ENCODE measurements at places on chromosomes 16 and 17.

- DNase-seq, result no peak
These were observed 55.2 kb downstream of the GAN start for GRCh38 chr16:81369888-81370504.

- no peak for DNase-seq
These were observed 50.7 kb upstream of the TAC4 start for GRCh38 chr17:49898366-49899190.

- DNase-seq, result no peak
These were observed 1.2 kb downstream of the HCRT start for GRCh38 chr17:42183741-42184711.

DNA sequence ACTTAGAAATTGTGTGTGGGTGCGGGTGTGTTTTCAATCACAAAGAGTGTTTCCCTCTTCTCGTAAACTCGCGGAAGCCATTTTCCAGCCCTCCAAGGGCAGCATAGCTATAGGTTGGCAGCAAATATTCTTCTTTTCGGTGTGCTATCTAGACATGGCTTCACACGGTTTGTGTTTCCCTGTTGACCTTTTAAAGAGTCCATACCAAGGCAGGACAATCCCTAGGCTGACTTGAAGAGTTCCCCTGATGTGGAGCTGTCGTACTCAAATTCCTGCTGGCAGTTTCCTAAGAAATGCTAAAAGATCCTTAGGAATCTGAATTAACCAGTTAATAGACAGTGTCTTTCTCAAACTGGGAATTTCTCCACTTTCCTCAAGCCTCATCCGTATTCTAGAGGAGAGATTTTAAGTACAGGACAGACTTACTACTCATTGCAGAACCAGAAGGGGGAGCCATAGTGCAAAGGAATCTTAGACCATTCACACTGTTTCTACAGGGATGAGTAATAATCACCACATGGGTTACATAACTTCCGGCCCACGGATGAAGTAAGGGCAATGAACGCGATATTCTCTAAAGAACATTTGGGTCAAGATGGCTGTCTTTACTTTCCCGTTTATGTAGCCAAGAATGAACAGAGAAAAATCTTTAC, 288.6 kb upstream of the ELAC2 start:
- DNase-seq, result peak; percentile 70

GRCh38 chr17:11031787-11032186, 193.9 kb upstream of the PIRT start:
- no peak for DNase-seq

DNA sequence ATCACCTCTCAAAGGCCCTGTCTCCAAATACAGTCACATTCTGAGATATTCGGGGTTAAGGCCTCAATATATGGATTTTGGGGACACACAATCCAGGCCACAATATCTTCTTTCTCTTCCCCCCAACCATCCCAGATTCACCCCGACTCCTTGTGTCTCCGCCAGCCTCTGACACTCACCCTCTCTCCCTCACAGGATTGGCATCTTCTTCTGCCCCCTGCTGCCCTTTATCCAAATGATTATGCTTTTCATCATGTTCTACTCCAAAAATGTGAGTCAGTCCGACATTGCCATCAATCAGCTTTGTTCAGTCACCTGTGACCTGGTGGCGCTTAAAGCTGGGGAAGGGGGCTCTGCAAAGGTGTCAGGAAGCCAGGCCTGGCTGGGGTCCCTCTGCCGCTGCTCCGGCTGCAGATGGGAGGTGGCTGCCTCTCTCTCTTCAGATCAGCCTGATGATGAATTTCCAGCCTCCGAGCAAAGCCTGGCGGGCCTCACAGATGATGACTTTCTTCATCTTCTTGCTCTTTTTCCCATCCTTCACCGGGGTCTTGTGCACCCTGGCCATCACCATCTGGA, 35.1 kb downstream of the GDE1 start:
- DNase-seq, result no peak

- no peak for DNase-seq
These were observed 35.4 kb upstream of the ENPP7 start for GRCh38 chr17:79695293-79695790.

- DNase-seq, result peak; percentile 42
These were observed 49.0 kb upstream of the CHMP6 start for GRCh38 chr17:80942423-80943345.

DNA sequence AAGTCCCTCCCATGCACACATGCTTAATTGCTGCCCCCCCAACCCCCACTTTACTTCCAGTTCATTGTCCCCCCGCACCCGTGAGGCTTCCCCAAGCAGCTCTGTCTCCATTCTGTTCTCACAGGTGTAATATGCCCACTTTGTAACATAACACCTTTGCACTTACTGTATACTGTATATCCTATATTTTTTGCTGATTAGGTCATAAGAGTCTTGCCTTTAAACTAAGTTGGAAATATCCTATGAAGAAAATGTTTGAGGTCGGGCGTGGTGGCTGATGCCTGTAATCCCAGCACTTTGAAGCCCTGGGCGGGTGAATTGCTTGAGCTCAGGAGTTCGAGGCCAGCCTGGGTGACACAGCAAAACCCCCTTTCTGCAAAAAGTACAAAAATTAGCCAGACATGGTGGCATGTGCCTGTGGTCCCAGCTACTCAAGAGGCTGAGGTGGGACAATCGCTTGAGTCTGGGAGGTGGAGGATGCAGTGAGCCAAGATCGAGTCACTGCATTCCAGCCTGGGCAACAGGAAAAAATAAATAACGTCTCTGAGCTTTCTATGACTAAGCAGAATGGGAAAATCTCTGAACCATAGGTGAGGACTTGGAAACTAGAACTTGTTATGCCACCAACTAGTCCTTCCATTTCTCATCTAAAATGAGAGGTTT, 76.1 kb downstream of the TNRC6C start:
- DNase-seq, result no peak

DNA sequence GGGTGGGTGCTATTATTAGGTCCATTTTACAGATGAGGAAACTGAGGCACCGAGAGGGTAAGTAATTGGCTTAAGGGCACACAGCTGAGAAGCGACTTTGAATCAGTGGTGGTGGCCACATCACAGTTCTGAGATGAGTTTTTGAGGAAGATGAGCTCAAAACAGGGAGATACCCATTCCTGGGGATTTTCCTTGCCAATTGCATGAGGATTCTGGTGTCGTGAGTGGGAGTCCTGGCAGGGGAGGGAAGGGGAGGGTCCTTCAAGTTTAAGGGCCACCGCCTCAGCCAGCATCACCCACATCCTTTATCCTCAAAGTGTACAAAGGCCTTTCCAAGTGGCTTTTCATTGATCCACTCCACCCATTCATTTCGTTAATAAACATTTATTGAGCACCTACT, 45.3 kb downstream of the IL21R start:
- DNase-seq, result no peak

DNA sequence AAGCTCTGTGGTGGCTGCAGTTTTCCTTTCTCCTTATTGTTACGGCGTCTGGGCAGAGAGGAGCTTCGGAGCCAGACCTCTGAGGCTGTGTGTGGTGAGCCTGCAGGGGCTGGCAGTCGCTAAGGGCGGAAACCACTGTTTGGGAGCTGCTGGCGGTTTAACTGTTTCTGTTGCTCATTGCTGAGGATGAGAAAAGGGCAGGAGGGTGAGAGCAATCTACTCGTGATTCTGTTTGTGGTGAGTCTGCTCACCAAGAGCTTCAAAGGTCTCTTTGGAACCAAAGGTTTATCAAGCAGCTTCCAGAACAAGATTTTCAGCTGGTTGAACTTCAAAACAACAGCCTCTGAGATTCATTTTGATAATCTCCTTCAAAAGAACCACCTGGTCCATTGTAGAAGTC, 143.9 kb downstream of the ANKFN1 start:
- no peak for DNase-seq

- no peak for DNase-seq
These were observed 20.5 kb upstream of the METTL16 start for GRCh38 chr17:2532146-2532720.

DNA sequence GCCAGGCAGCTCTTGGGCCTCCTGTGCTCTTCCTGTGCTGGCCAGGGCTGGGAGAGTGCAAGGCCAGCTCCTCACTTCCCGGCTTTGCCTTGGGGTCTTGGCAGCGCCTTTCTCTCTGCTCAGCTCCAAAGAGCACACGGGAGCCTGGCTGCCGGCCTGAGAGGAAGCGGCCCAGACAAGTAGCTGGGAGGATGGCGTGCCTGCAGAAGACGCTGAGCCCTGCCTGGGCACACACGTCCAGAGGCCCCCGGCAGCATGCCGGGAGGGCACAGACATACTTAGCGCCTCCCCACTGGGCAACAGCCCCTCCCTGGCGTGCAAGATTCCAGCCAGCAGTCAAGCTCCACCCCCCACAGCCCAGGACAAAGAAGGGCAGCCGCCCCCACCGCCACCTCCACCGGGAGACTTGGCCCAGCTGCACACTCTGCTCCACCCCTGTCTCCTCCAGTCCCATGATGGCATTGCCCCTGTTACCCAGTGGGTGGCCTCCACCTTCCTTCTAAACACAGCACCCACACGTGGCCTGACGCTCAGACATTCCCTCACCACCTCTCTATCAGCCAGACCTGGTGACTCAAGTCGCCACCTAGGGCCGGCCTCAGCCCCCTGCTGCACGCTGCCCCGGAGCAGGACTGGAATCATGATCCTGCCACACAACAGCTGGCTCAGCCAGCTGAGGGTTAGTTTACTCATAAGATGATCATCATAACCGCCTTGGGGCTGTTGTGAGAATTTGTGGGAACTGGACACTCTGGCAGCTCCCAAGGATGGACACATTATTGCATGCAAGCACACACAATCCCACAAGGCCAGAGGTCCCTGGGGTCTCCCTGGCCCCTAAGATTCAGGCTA, 12.4 kb downstream of the SGCA start:
- peak; percentile 94 for DNase-seq

DNA sequence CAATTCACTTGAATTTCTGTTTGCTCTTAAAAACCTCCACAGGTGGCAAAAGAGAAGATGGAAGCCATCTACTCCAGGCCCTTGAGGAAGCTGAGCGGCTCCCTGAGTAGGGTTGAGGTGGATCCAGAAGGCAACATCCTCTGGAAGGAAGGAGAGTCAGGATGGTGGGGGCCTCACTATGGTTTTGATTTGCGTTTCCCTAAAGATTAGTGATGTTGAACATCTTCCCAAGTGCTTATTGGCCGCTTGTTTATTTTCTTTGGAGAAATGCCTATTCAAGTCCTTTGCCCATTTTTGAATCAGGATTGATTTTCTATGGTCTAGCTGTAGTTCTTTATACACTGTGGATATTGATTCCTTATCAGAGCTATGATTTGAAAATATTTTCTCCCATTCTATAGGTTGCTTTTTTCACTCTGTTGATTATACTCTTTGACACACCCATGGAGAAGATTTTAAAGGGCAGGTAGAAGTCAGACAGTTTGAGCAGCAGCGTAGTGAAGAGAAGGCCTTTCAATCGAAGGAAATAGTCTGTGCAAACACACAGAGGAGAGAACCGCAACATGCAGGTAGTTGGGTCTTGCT, 58.6 kb downstream of the WSB1 start:
- DNase-seq, result no peak

DNA sequence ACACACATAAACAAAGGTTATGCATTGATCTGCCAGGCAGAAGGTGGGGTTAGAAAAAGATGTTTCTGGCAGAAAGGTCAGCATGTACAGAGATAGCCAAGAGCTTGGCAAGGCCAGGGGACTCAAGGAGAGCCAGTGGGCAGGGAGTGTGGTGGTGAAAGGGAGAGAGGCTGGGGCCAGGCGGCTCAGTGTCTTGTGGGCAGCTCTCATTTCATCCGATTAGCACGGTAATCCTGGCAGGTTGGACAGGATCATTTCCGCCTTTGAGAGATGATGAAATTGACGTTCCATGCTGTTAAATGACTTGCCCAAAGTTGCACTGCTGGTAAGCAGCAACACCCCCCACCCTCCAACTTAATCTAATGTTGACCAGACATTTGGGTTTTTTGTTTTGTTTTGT, 3.6 kb downstream of the CHD9 start:
- DNase-seq, result no peak

- DNase-seq, result no peak
These were observed 3.4 kb downstream of the ARL16 start for GRCh38 chr17:81680150-81680549.

GRCh38 chr16:77332792-77333191, 102.0 kb downstream of the ADAMTS18 start:
- no peak for DNase-seq

DNA sequence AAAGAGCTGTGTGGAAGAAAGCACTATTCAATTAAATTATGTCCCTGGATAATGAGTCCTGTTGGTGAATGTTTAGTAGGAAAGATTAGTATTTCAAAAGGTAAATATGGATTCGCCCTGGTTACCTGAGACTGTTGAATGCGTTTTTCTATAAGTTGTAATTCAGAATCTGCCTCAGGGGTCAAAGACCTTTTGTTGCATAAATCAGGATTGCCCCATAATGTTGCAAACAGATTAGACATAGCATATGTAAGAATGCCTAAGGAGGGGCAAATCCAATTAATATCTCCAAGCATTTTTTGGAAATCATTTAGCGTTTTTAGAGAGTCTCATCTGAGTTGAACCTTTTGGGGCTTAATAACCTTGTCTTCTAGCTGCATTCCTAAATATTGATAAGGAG, 70.1 kb upstream of the ARL4D start:
- no peak for DNase-seq

GRCh38 chr16:67296420-67296819, 17.1 kb downstream of the PLEKHG4 start:
- no peak for DNase-seq

GRCh38 chr17:50266384-50267073, 7.7 kb upstream of the TMEM92 start:
- DNase-seq, result no peak

DNA sequence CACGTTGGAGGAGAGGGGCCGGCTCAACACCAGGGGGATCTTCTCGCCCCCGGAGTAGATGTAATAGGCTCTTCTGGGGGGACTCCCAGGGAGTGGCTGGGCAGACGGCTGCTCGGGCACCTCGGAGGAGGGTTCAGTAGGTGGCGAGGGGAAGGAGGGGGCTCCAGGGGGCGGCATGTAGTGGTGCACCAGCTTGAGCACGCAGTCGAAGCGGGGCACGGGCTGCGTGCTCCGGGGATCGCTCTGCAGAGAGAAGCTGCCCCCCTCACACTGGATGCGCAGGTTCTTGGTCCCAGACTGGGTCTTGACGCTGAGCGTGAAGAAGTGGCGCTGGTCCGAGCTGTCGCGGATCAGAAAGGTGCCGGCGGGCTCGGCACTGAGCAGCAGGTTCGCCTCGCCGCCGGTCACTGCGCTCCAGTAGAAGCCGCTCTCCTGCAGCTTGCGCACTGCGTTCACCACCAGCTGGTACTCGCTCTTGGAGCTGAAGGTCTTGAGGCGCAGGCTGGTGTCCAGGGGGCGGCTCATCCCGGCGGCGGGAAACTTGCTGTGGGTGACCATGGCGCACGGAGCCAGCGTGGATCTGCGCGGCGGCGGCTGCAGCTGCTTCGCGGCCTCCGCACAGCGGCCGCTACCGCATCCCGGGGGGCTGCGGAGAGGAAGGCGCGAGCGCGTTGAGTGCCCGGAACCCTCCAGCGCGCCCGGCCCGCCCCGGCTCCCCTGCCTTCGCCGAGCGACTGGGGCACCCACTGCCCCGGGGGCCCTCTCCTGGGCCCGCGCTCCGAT, 1.1 kb downstream of the SOCS3 start:
- no peak for DNase-seq

GRCh38 chr17:31273516-31273915, 23.5 kb downstream of the OMG start:
- no peak for DNase-seq

- no peak for DNase-seq
These were observed 55.9 kb downstream of the WDR45B start for GRCh38 chr17:82592289-82592766.

- DNase-seq, result no peak
These were observed 7.0 kb downstream of the CBLN1 start for GRCh38 chr16:49274591-49274990.

Measured in RWPE1 (cell line).